ENCODE measurements at places on chromosomes 3 and 15.
A peak's percentile ranks its signal among the peaks of the same experiment; 100 is the strongest.

DNA sequence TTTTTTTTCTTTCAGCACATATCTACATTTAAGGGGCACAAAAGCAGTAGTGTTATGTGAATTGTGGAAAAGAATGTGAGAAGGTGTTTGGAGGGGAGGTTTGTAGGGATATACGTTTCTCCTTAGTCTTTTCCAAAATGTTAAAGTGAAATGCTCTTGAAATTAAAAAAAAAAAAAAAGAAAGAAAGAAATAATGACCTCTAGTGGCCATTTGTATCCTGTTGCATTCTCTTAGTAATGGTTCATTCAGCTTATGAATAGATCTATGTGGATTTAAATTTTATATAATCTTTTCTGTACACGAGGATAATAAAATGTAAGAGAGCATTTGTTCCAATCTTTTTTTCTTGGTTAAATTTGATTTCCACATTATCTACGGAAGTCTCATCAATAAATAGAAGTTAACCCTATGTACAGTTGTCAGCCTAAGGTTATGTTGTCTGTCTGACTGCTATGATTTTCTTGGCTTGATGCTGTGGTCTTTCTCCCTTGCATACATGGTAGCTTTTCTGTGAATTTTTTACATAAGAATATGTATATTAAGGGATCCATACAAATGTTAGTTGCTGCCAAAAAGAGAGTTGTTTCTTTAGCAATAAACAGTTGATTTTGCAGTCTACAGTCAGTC lies 1.7 kb downstream of the P2RY13 start:
- DNase-seq, result no peak

GRCh38 chr3:143060906-143061305 lies 58.7 kb upstream of the CHST2 start:
- no peak for DNase-seq

DNA sequence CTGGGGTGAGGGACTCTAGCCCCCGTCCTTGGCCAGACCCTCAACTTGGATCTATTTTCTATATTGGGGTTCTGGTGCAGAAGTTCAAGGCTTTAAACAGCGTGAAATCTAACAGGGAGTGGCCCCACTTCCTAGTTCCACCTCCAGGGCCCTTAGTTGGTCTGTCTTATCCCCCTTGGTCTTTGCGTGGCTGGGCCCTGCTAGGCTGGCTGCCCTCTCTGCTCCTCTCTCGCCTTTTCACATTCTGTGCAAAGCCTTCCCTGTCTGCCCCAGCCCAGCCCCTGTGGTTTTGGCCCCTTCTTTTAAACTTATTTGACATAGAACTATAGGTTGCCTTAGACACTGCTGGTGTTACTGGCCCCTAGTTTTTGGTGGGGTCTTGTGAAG lies 5.6 kb downstream of the PPCDC start:
- DNase-seq, result no peak

DNA sequence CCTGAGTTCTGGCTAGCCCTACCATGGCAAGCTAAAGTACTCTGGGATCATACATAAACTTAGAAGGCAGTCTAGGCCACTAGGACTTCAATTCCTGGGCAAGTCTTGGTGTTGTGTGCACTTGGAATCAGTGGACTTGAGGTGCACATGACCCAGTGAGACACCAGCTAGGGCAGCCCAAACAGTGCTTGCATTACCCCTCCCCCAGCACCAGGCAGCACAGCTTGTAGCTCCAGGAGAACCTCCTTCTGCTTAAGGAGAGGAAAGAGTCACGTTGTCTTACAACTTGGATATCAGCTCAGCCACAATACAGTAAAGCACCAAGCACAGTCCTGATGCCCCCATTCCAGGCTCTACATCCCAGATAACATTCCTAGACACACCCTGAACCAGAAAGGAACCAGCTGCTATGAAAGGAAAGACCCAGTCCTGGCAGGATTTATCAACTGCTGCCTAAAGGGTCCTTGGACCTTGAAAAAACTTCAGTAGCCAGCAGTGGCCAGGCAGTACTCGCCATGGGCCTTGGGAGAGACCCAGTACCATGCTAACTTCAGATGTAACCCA lies 57.2 kb downstream of the MYO9A start:
- no peak for DNase-seq

GRCh38 chr3:113947372-113948014 lies at the start of gene ZDHHC23:
Gene ZDHHC23, plus strand, starts transcription at chr3:113948013. Its CDS starts 790 bp downstream, at chr3:113948803.
- DNase-seq, result peak; percentile 73

DNA sequence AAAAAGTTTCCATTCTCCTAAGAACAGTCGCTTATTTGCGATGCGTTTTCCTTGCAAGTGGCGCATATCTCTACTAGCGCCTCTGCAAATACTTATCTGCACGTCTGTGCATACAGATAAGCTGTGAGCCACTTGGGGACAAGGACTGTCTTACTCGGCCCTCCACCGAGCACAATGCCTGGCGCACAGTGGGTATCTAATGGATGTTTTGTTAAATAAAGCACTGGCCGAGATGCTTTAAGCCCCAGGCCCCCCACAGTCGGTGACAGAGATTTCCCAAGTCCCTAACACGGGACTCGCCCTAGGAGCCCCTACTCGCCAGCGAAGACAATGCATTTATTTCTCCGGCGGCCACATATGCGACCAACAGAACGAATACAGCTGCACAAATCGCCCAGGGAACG lies 503 bp downstream of the HLTF start:
- no peak for DNase-seq

DNA sequence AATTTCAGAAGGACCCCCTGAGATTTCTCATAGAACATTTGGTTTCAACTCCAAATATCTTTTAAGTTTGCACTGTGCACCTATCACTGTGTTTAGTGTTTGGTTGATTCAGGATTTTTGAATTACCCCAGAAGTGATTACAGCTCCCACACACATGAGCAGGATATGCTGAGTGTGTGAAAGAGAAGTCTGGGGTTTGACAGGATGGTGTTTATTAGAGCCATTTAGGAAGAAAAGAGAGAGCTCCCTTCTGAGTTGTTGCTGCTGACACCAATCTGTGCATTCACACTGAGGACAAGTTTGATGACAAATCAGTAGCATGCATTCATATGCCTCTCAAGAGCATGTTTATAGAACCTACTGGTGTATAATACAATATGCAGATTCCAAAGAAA lies 118.1 kb downstream of the RPL22L1 start:
- no peak for DNase-seq

- DNase-seq, result no peak
Observed at GRCh38 chr15:33243869-33244268, 49.4 kb upstream of the FMN1 start.

GRCh38 chr3:151796105-151796680 lies 17.7 kb upstream of the AADAC start:
- no peak for DNase-seq

GRCh38 chr3:139317660-139318430 lies 26.0 kb upstream of the MRPS22 start:
- no peak for DNase-seq

DNA sequence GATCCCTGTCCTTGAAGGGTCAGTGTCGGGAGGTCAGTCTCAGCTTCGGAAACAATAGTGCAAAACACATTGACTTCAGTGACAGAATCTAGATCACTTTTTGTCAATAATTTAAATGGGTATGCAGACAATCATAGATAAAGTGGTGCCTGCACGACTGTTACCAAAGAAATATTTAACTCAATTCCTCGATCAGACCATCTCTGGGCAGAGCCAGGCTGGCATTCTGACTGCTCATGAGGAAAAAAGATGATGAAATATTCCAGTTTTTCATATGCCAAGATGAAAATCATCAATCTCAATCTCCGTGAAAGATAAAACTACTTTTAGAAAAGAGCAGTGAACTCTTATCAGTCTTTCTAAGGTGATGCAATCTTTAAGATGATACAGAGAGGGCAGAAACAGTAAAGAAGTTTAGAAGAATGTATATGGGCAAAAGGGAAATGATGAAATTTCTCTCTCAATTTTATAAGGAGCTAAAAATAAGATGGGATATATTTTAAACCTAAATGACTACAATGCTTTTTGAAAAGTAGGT lies 169.9 kb downstream of the WDR72 start:
- no peak for DNase-seq

DNA sequence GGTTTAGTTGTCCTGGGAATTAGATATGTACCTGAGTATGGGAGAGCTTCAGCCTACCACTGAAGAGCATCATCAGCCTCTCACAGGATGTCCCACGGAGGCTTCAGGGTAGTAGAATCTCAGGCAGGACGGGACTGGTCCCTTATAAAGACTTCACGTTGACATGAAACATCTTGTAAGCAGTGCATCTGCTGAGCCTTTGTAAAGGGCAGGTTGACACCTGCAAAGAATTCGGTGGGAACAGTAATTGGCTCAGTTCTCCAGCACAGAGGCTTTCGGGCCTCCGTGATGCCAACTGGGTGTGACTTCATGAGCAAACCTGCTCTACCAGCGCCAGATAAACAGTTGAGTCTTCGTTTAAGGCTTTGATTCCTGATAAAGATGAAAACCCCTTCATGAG lies 26.9 kb upstream of the AVEN start:
- DNase-seq, result no peak

DNA sequence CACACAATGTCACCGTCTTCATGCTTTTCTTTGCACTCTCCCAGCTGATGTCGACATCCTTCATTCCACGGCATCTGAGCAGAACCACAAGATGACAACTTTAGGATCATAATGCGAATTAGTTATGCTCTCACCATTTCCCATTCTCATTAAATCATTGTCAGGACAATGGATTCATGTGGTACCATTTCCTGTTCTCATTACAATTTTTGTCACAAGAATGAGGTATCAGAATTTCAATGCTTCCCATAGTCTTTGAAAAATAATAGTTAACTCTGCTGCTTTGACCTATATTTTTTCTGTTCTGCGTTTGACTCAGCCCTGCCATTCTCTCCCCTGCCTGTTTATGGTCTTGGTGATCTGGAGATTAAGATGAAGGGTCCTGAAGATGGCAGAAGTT lies 175.7 kb upstream of the MDFIC2 start:
- no peak for DNase-seq

DNA sequence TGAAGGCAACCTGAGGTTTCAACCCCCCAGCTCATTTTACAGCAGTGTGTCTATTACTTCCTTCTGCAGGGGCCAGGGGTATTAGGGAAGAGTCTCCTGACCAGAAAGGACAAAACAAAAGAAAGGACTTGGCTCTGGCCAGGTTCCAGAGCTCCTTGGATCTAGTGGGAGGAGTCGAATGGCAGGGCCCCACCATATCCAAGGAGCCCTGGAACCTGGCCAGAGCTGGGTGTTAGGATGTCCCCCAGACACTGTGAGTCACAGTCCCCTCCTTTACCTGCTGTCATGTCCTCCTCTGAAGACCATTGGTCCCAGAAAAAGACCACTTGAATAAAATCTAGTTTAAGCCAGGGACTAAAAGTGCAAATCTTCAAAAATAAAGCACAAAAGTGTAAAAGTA lies 113.2 kb downstream of the EEFSEC start:
- no peak for DNase-seq

GRCh38 chr15:50265620-50266019 lies at the start of gene HDC:
Gene HDC, minus strand, starts transcription at chr15:50265726. Its CDS starts 103 bp downstream, at chr15:50265623.
- no peak for DNase-seq

- DNase-seq, result no peak
Observed at GRCh38 chr3:177598097-177598833, 401.0 kb upstream of the TBL1XR1 start.

GRCh38 chr15:91491101-91491950 lies 362.2 kb upstream of the SLCO3A1 start:
- DNase-seq, result no peak

DNA sequence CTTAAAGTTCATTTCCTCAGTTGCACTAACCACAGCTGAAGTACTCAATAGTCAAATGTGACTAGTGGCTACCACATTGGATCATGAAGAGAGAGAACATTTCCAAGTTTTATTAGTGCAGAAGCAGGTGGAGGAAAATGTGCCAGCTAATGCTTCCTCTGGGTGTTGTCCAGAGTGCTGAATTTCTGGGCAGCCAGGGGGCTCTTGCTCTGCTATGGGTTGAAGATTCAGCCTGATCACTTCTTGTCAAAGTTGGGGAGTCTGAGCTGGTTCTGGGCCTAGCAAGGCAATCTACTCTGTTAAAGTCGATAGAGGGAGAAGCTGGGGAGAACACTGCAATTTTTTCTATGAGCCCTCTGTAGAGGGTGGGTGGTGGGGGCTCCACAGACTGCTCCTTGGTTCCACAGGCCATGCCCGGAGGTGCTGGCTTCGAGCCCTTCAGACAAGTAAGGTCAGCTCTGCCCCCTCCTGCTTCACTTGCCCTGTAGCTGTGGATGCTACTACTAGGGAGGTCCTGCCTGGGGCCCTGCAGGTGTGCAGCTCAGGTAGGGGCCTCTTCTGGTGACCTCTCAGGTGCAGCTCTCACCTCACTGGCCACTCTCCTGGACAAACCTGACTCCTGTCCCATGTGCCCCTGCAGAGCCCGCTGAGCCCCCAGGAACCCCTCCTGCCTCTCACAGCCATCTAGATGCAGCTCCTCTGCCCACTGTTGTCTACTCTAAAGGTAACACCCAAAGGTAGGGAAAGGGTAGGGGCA lies 8.2 kb downstream of the ALG3 start:
- DNase-seq, result no peak

DNA sequence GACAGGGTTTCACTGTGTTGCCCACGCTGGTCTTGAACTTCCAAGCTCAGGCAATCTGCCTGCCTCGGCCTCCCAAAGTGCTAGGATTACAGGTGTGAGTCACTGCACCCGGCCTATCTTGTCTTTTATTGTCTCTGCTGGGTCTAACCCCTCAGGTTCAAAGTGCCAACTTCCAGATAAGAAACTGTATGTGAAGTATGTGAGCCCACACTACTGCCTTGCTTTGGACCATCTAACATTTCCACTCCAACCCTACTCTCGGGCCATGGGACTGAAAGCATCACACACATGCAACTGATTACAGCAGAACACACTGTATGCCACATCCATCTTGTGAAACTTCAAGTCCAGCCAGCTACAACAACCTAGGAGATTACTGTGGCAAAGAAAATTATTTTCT lies 256.1 kb upstream of the VEPH1 start:
- DNase-seq, result no peak

- DNase-seq, result no peak
Observed at GRCh38 chr3:180280555-180280954, 243.8 kb upstream of the PEX5L start.

GRCh38 chr3:154139996-154140436 lies 18.8 kb downstream of the ARHGEF26 start:
- no peak for DNase-seq

GRCh38 chr15:68314563-68314962 lies 37.0 kb downstream of the FEM1B start:
- peak; percentile 16 for DNase-seq

GRCh38 chr15:22786868-22787698 lies 639 bp downstream of the NIPA1 start:
- DNase-seq, result no peak

DNA sequence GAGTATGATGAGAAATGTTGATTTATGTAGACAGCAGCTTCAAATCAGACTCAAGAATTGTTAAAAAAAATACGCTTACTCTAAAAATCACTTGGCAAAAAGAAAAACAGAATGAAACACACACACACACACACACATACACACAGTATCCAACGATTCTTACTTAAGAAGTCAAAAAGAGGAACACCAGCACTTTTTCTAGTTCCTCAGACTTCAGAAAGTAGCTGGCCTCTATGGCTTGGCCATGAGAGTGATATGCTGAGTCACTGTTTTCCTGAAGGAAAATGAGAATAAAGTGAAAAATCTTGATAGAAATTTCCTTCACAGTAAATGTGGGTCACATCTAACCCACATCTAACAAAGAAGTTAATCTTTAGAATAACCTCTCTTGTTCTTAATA lies 22.1 kb downstream of the CNTN3 start:
- no peak for DNase-seq
